H1 (cell line): ENCODE measurements at places on chromosomes 12 and 14. TPM values are rescaled to one million over a fixed set of nuclear protein-coding genes. Genes with fewer than 3 reads are reported as not detected.

PGAM5 gene
- 66.4 and 78.7 TPM in 2 replicates for polyA plus RNA-seq

MGST1 gene
- 268 and 478 TPM in 2 replicates for polyA plus RNA-seq

C12orf54 gene
- not detected in 2 replicates for polyA plus RNA-seq

B3GNT4 gene
- 1.1 and 2.1 TPM in 2 replicates for polyA plus RNA-seq

SERPINA9 gene
- polyA plus RNA-seq, result not detected in 2 replicates

IRAK3 gene
- 0.28 and 0.51 TPM in 2 replicates for polyA plus RNA-seq

KRT83 gene
- polyA plus RNA-seq, result not detected in 2 replicates

FAM90A1 gene
- polyA plus RNA-seq, result 0.21 and 0.52 TPM in 2 replicates

CLEC4A gene
- polyA plus RNA-seq, result 0.44 TPM in 1 of 2 replicates, not detected in the other

ESR2 gene
- polyA plus RNA-seq, result 0.22 and 0.23 TPM in 2 replicates

PPFIA2 gene
- polyA plus RNA-seq, result 0.72 and 1.2 TPM in 2 replicates

KRT77 gene
- polyA plus RNA-seq, result 0.02 TPM in 2 replicates
